Camera-type eye (tissue), 1 donor: ENCODE measurements at places on chromosomes 13 and 19. TPM values are rescaled to one million over a fixed set of nuclear protein-coding genes. Genes with fewer than 3 reads are reported as not detected.

The SPRY2 gene
- 64.7 TPM for total RNA-seq

The ZNF442 gene
- total RNA-seq, result 13.2 TPM

The KMT2B gene
- total RNA-seq, result 26.9 TPM

The NKPD1 gene
- 0.60 TPM for total RNA-seq

The BBC3 gene
- total RNA-seq, result 8.1 TPM

The LAIR2 gene
- not detected for total RNA-seq

The NTF4 gene
- total RNA-seq, result 0.93 TPM

The PRR22 gene
- total RNA-seq, result 0.38 TPM

The IL12RB1 gene
- total RNA-seq, result 0.38 TPM

The SLITRK6 gene
- 17.6 TPM for total RNA-seq

The KLF12 gene
- 72.4 TPM for total RNA-seq

The LAIR1 gene
- 5.1 TPM for total RNA-seq

The ZNF221 gene
- total RNA-seq, result 34.8 TPM

The CEACAM1 gene
- total RNA-seq, result 2.6 TPM

The ZNF134 gene
- 65.3 TPM for total RNA-seq

The HCST gene
- not detected for total RNA-seq

The IGFLR1 gene
- 2.6 TPM for total RNA-seq
